Endothelial cell (in vitro differentiated cells): ENCODE measurements at places on chromosomes 12 and 14. TPM values are rescaled to one million over a fixed set of nuclear protein-coding genes. Genes with fewer than 3 reads are reported as not detected.

- no peak for DNase-seq
These were observed 448.6 kb downstream of the RAD51B start for GRCh38 chr14:68268197-68268596.

DNA sequence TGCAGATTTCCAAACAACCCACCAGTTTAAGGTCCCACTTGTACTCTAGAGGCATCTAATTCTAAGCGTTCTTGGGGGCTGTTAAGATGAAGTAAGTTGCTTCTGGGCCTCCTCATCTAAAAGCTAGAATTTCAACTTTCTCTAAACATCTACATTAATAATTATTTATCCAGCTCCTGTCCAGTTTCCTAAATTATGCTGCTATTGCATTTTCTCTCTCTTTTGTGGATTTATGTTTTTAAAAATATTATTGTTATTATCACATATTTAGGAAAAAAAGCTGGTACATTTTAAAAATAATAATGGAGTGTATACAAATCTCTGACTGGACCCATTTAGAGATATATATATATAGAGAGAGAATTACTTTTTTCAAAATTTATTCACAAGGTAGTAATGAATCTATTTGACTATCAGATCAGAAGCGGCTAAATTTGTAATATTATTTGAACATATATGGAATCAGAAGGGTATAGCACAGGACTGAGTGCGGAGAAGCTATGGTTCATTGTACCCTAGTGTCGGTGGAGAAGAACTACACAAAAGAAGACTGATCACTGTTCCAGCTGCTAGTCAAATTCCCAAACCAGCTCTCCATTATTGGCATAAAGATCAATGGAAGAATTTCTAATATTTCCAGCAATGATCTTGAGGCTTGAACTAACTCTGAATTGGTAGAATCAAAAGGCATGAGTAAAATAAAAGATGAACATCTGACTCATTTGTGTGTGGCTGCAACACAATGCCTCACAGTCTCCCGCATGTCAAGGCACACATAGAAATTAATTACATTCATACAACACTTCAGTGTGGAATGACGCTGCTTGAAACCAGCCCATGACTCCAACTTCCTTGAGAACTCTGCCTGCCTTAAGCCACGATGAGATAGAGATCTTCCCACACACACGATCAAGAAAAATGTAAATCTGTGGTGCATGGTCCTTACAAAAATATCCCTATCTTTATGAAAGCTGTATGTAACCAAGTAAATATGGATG lies 433.4 kb upstream of the OR4E1 start:
- DNase-seq: no peak

GRCh38 chr14:94481468-94482131 lies 5.6 kb upstream of the SERPINA9 start:
- DNase-seq: no peak

- DNase-seq: no peak
These were observed 751.7 kb downstream of the NRXN3 start for GRCh38 chr14:78921856-78922255.

The GPRC5A gene
- 3.4 TPM for total RNA-seq

The TAS2R42 gene
- not detected for total RNA-seq

GRCh38 chr14:71933001-71933587 lies 865 bp downstream of the RGS6 start:
- DNase-seq: peak; percentile 21

DNA sequence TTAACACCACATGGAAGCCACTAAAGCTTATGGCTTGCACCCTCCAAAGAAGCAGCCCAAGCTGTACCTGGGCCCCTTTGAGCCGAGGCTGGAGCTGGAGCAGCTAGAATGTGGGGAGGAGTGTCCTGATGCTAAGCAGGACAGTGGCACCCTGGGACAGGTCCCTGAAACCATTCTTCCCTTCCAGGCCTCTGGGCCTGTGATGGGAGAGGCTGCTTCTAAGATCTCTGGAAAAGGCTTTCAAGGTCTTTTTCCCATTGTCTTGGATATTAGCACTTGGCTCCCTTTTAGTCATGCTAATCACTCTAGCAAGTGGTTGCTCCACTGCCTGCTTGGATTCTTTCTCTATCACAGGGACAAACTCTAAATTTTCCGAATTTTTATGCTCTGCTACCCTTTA lies 40.9 kb downstream of the OSBPL8 start:
- DNase-seq: no peak

DNA sequence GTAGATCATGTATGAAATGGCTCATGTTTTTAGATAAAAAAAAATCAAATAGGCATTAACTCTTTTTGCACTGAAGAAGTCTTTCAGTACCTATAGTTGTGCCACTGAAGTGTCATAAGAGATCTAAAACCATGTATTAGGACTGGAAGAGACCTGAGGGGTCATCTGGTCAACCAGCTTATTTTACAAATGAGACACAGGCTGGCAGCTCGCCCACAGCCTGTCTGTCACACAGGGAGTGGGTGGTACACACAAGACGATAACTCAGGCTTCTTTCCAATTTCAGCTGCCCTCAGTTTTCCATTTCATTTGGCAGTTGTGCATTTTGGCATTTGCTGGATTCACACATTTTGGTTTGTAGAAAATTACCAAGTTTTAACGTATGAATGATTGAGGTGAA lies 34.7 kb downstream of the C12orf75 start:
- DNase-seq: no peak

The ZNF891 gene
- total RNA-seq: 2.0 TPM

The WASHC3 gene
- 19.7 TPM for total RNA-seq

The IL23A gene
- total RNA-seq: 0.80 TPM

- no peak for DNase-seq
These were observed 34.7 kb upstream of the PNMA1 start for GRCh38 chr14:73748858-73749357.

GRCh38 chr12:77003914-77004313 lies 61.5 kb downstream of the E2F7 start:
- no peak for DNase-seq
